Stimulated activated CD8-positive, alpha-beta memory T cell treated with anti-CD3 and anti-CD28 coated beads, Interleukin-4, amount 100 ng/mL, for 4 hours (primary cell): ENCODE measurements at places on chromosomes 11 and 22.

GRCh38 chr11:65036931-65037330 is 4.1 kb upstream of the SAC3D1 start:
- DNase-seq, result no peak

DNA sequence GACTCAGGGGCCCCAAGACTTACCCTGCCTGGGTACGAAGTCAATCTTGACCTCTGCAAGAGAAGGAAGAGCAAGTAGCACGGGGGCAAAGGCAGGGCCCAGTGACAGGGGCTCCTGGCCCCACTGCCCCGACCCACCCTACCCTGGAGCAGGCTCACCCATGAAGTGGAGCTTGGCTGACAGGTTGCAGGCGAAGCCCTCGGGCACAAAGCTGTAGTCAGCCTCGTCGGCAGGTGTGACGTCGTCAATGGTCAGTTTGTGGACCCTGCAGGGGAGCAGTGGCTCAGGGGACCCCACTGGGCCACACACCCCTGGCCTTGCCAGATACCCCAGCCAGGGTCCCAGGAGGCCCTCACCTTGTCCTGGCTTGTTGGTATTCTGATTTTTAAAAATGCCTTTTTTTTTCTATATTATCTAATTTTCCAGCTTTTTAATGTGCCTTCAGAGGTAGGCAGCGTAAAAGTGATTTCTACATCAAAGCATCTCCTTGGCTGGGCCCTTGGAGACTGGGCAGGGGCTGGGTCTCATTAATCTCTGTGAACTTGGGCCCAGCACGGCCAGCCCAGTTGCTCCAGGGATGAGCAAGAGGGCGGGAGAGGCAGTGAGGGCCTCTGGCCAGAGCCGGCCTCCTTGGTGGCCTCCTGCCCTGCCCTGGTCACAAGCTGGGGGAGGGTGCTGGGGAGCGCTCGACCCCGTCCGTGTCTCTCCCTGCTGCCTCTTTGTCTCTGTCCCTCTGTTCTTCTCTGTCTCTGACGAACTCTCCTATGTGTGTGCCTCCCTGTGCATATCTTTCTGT is 11.3 kb downstream of the MYBPC3 start:
- no peak for DNase-seq

DNA sequence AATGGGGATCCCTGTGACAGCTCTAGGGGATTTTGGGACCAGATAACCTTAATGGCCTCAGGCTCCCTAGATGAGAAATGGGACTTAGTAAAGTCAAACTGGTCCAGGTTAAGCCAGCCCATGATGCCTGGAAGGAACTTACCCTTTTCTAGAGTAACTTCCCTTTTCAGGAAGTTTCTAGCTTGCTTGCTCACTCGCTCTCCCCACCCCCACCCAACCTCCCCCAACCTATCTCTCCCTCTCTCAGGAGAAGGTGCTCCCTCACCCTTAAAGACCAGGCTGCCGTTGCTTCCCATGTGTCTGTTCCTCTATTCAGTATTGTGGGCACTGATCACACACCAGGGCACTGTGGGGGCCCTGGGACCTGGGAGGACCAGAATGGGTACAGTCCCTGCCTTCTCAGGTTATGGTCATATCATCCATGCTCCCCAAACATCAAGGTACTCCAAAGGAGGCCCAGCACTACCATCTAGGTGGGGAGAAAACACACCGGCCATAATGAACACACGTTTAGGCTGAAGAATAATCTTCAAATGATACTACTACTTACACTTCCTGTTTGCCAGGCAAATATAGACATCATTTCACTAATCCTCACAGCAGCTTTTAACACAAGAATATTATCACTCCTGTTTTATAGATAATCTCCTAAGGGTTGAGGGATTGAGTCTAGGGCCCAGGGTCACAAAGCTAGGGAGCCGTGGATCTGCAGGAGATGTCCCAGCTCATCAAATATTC is 18.2 kb downstream of the KCNQ1OT1 start:
- no peak for DNase-seq

DNA sequence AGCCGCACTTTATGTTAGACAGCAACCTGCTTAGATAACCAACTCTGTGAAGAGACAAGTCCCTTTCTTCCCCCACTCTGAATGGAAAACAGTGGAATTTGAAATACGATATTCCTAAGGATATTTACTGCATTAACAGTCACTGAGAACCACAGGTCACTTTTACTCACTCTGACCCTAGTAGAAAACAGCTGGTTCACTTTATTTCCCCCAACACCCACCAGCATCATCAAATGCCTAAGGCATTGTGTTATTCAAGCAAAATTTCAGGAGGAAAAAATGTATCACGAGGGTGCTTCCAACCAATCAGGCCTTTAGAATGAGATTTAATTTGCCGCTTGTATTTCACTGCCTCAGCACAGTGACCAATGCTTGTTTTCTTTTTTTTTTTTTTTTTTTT is 1134.1 kb upstream of the CCDC90B start:
- no peak for DNase-seq

DNA sequence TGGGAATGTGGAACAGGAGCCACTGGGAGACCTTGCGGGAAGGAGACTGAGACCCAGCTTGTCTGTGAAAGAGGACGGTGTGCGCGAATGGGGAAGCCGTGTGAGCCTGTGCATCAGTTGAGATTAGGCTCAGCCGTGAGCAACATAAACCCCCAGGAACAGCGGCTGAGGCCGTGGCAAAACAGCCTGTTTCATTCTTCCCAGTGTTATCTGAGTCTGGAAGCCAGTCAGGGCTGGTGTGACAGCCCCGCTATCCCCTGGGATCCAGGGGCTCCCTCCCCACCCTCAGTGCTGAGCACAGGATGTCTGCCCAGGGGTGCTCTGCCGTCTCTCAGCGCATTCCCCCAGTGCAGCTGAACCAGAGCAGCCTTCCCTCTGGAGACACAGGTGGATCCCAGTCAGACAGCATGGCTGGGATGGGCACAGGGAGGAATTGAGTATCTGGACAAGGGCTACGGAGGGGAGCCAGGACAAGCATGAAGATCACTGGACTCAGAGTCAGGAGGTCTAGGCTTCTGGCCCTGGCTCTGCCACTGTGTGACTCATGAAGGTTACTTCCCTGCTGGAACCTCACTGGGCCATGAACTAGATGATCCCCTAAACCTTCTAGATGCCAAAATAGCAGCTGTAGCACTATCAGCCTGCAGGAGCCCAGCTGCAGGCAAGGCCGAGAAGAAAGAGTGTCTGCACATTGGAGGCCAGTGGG is 8.6 kb downstream of the OAF start:
- DNase-seq, result no peak

DNA sequence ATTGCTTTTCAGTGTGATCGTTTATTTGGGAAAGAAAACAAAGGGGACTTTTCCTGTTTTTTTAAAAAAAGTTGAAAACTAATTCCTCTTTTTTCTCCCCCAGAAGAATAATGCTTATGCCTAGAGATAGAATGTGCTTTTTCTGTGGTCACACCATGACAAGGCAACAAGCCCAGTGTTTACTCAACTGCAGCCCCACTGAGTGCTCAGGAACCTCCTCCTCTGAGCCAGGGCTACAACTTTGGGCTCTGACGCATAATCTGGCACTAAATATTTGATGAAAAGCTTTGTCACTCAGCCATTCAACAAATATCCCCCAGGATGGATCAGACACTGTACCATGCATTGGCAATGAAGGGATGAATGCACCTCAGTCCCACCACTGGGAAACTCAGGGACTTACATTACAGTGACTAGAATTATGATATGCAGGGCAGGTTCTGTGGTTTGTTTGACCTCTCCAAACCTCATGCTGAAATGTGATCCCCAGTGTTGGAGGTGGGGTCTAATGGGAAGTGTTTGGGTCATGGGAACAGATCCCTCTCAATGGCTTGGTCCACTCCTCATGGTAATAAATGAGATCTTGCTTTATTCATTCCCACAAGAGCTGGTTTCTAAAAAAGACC is 155.9 kb downstream of the CCDC34 start:
- no peak for DNase-seq

DNA sequence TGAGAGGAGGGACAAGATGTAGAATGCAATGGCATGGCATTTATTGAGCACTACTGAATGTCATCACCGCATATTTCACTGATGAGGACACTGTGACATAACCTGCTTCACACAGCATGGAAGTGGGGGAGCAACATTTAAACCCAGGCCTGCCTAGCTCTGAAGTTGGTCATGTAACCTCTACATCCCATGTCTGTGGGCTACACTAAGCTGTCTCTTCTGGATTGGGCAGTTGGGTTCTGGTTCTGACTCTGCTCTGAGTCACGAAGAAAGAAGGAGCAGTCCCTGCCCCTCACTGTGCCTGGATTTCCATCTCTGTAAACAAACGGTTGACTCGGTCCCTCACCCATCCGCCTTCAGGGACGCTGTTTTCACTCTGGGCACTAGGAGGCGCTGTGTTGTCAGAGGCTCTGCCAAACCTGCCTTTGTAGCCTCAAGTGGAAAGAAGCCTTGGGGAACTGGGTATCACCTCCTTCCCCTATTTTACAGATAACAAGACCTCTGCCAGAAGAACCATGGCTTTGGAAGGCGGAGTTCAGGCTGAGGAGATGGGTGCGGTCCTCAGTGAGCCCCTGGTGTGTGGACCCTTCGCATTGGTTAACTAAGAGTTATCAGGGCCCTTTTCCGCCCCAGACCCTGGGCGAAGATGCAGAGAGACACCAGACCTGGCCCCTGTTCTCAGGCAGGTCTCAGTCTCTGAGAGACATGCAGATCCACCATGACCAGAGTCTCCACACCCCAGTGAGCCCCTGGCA is 12.7 kb upstream of the ARHGEF17 start:
- DNase-seq, result peak; percentile 65

DNA sequence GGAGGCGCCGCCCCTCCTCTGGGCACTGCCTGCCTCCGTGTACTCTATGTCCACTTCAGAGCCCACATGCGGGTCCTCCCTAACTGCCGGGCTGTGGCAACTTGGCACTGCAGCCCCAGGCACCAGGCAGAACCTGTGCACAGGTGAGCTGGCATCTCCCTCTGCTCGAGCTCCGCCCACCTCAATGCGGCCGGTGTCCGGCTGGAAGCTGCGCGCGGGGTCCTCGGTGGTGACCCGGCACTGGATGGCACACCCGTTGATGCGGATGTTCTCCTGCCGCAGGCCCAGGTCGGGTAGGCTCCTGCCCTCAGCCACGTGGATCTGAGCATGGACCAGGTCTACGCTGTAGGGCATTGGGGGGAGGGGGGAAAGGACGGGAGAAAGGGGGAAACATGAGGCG is 9.1 kb downstream of the LRFN4 start:
- no peak for DNase-seq

DNA sequence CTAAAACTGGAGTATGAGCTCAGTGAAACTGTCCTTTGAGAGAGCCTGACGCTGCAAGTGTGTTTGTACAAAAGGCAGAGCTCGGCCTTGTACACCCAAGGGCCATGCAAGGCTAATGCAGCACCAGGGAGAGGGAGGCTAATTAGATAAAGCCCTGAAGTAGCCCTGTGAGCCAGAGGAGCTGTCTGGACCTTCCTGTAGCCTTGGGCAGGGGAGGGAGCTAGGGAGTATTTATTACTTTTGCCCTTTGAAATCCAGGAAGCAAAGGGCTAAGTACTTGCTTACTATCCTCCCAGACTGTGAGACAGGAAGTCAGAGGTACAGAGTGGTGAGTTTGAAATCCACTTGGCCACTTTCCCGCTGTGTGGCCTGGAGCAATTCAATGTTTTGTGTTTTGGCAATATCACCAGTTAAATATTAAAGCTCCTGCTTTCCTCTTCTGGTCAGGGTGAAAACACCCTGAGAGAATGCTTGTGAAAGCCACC is 10.2 kb upstream of the LDHA start:
- no peak for DNase-seq

DNA sequence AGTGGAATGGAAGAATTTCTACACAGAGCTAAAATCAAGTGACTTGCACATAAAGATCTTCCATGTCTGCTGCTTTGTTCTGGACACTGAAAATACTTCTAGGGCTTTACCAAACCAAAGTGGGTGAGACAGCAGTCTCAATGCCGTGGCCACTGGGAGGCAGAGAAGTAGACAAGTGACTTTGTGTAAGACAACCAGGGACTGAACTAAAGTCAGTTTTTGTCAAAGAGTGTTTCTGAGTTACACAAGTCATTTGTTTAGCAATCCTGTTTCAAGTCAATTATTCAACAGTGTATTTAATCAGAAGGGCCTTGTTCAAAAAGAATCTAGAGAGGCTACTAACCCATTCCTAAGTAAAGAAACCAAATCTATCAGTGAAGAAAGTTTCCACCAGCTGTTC is 46.6 kb downstream of the TCP11L1 start:
- no peak for DNase-seq

GRCh38 chr11:64438986-64439771 is 80.2 kb downstream of the RPS6KA4 start:
- no peak for DNase-seq

DNA sequence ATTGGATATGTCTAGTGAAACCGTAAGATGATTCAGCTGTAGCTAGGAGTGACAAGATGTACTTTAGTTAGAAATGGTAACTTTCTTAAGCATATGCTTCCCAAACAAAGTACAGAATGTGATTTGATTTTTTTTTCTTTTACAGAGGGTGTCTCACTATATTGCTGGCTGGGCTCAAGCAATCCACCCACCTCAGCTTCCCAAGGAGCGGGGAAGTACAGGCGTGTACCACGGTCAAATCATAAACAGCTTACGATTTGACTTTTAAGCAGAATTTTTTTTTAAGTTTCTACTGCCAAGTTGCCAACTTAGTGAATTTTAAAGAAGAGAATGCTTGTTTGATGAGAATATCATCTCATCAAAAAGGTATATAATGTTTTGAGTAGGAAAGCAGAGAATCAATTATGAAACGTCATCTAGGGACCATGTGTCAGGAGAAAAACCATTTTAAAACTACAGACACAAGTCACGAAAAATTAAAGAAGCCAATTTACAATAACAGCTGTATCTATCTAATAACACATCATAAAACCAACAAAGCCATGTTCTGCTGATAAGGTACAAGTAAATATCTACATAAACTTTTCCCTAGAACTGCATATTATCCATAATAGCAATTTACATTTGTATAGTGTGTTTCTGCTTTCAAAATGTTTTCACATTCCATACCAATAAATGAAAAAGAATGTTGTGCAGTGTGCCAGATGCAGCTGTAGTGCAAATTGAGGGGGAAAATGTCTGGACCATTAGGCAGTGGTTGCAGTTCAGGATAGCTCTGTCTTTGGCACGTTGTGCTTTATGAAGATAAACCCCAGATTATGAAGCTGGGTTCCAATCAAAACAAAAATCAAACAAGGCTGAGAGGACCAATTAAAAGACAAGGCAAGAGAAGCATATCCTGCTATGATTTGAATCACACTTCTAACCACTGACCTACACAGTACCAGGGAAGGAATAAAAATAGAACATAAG is 33.7 kb upstream of the USP47 start:
- DNase-seq, result no peak

- DNase-seq, result no peak
Measured at GRCh38 chr11:75503531-75504099, 22.1 kb downstream of the GDPD5 start.

DNA sequence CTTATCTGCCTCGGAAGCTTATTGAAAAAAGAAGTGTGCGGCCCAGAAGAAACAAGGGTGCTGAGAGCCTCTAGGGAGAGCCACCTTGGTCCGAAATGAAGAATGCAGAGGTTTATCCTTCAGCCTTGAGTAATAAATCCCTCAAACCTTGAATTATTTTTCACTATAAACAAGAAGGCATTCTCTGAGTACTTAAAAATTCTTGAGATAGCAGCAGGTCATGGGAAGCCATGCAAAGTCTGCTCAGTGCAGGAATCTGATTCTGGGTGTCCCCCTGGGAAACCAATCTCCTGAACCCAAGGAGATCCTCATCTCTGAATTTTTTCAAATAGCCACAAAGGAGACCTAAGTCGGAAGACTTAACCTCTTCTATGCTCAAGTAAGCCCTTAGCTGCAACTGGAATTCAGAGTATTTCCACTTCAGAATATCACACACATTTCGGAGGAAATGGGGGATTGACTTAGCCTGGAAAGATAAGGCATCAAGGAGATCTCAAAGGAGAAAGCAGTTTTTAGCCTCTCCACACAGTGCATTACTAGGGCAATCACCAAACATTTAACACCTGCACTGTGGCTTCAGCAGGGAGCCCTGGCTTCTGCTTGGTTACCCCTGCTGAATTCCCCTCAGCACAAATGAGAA is 365.0 kb downstream of the ETS1 start:
- DNase-seq, result no peak
